Fibroblast of villous mesenchyme (primary cell): ENCODE measurements at places on chromosomes 6 and 20.

- peak; percentile 20 for DNase-seq
Observed at GRCh38 chr20:36720510-36720909, 25.4 kb downstream of the NDRG3 start.

DNA sequence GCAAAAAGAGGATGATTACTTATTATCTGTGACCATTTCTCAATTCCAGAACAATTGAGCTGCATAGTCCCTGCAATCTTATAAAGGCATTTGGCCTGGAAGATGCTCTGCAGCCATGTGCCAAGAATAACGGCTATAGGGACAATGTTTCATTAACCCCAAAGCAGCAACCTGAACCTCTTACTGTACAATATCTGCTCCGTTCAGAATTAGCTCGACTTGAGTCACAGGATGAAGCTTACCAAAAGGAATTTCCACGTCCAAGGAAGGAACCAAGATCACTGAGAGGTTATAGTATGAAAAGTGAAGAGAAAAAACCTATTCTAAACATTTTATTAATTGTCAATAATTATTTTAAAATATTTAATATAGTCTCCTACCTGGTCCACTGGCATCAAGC lies 167.3 kb upstream of the GMDS start:
- DNase-seq: no peak

GRCh38 chr20:40414843-40415615 lies 274.0 kb downstream of the MAFB start:
- DNase-seq: no peak

DNA sequence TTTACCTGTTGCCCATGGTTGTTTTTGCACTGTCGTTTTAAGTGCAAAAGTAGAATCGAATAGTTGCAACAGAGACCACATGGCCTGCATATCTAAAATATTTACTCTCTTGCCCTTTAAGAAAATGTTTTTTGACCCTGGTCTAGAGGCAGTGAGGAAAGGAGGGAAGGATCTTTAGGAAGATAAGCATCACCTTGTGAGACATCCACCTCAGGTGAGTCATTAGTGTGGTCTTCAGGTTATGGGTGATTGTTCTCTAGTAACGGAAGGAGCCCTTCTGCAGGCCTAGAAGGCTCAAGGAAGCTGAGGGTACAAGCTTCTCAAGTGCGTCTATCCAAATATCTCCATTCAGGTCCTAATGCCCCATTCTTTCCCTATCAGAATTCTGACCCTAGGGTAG lies 6.6 kb upstream of the RAB44 start:
- DNase-seq: no peak

- DNase-seq: peak; percentile 47
Observed at GRCh38 chr6:51855310-51856082, 231.9 kb downstream of the PKHD1 start.

GRCh38 chr6:147040121-147040910 lies 163.9 kb upstream of the STXBP5 start:
- DNase-seq: peak; percentile 29

DNA sequence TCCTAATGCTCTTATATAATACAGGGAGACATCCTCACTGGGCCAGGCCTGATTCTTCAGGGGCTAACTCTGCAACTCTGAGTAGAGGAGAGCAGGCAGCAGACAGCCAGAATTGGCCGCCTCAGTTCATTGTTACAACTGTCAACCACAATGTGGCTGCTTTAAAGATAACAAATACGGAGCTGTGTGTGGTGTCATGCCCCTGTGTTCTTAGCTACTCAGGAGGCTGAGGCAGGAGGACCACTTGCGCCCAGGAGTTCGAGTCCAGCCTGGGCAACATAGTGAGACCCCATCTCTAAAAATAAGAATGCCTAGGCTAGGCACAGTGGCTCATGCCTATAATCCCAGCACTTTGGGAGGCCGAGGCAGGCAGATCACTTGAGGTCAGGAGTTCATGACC lies 34.3 kb downstream of the CEP250 start:
- no peak for DNase-seq

DNA sequence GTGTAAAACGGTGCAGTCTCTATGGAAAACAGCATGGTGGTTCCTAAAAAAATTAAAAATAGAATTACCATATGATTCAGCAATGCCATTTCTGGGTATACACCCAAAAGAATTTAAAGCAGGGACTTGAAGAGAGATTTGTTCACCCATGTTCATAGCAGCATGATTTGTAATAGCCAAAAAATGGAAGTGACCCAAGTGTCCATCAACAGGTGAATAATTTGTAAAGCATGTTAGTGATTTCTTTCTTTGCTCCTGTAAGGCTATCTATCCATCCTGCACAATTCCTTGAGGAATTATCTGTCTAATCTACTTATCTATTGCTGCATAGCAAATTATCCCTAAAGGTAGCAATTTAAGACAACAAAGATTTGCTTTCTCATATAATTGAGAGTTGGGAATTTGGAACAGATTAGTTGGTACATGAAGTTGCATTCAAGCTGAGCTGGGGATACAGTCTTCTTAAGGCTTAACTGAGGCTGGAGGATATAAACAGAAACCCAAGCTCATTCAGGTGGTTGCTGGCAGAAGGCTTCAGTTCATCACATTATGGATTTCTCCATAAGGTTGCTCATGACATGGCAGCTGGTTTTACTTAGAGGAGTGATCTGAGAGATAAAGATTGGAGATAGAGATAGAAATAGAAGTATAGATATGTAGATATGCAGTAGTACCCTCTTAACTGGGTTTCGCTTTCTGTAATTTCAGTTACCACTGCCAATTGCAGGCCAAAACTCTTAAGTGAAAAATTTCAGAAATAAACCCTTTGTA lies 62.0 kb downstream of the IL22RA2 start:
- DNase-seq: no peak

DNA sequence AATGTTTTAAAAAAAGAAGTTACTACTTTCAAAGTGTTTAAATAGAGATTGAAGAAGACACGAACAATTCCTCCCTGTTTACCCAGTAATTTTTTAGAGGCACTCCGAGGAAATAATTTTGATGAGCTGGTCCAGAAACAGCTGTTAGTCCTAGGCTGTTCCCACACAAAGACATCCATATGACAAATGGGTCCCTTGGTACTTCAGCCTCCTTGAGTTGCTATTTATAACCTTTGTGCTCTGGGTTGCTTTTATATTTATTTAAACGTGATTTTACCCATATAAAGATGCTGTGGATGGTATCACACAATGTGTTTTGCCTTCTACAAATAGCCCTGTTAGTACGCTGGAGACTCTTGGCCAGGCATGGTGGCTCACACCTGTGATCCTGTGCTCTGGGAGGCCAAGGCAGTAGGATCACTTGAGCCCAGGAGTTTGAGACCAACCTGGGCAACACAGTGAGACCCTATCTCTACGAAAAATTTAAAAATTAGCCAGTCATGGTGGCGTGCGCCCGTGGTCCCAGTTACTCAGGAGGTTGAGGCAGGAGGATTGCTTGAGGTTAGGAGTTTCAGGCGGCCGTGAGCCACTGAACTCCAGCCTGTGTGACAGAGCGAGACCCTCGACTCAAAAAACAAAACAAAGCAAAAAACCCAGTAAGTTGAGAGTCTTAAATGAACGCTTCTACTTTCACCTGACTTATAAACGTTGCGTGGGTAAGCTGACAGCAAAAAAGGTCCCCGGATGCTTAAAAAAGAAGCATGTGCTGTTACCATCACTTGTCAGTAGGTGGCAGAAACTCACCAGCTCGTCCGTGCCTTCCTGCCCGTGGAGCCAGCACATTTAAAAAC lies 56.9 kb upstream of the ARMH2 start:
- DNase-seq: peak; percentile 78

DNA sequence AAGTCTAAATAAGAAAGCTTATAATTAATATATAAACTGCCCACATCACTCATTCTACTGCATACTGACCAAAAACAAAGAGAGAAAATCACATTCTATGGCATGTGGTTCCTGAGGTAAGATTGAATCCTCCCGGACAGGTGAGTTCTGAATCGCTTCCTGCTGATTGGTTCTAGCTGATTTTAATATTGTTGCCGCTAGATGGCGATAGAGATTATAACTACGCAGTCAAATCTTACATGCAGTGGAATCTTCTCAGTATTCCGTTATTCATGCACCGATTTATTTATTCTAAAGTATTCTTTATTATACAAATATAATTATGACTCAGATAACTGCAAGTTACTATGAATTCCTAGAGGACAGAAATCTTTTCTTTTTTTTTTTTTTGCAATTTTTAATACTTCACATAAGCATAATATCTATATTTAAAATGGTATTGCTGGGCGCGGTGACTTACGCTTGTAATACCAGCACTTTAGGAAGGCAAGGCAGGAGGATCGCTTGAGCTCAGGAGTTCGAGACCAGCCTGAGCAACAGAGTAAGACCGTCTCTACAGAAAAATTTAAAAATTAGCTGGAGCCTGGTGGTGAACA lies 24.2 kb upstream of the TMX4 start:
- peak; percentile 70 for DNase-seq

DNA sequence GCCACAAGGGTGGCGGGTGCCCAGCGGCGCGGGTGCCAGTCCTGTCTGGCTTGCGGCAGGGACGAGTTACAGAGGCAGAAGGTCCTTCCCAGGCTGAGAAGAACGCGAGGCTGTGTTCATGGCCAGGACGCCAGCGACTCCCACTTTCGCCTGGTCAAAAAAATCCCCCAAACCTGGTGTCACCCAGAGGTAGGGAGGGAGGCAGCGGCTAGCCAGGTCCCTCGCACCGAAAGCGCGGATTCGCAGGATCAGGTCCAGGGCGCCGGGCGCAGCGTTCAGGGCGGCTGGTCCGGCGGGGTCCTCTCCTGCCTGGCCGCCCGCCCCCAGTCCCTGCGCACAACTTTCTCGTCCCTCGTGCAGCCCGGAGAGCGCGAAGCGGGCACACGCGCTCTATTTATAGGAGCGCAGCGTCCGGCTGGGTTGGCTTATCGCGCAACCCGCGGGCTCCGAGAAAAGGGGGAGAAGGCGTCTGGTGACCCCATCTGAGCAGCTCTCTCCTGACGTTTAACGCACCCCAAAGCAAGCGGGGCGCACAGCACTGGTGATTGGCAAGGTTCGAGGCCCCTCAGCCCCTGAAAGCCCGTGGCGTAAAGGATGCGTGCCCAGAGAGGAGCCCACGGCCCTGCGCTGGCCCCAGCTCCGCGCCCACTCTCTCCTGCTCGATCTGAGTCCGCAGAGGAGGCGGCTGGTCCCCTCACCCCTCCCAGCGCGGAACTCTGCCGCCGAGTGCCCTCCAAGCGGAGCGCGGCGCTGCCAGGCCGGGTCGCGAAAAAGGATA lies 519 bp downstream of the CBLN4 start:
- no peak for DNase-seq

DNA sequence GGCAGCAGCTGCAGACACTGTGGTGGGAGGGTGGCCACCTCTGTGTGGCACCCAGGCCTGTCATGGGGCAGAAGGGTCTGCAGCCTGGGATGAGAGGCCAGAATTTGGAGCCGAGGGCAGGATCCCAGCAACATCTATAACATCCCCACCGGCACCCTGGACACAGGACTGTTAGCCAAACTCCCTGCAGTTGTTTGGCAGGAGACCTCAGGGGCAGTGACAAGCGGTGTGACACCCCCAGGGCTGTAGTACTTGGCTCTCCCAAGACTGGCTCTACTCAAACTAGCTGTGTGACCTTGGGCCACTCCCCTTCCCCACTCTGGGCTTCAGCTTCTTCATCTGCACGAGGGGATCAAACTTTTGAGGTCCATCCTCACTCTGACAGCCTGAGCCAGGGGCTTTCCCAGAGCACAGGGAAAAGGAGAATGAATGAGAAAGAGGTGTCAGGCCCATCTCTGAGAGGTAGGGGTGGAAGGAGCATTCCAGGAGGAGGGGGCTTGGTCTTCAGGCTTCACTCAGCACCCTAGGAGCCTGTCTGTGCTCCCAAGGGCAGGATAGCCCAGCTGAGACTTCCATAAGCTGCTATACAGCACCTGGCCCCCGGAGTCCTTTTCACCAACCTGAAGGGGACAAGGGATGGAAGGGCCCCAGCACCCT lies 64.0 kb downstream of the MDGA1 start:
- DNase-seq: no peak

- no peak for DNase-seq
Observed at GRCh38 chr20:9467995-9468394, 46.4 kb upstream of the LAMP5 start.

DNA sequence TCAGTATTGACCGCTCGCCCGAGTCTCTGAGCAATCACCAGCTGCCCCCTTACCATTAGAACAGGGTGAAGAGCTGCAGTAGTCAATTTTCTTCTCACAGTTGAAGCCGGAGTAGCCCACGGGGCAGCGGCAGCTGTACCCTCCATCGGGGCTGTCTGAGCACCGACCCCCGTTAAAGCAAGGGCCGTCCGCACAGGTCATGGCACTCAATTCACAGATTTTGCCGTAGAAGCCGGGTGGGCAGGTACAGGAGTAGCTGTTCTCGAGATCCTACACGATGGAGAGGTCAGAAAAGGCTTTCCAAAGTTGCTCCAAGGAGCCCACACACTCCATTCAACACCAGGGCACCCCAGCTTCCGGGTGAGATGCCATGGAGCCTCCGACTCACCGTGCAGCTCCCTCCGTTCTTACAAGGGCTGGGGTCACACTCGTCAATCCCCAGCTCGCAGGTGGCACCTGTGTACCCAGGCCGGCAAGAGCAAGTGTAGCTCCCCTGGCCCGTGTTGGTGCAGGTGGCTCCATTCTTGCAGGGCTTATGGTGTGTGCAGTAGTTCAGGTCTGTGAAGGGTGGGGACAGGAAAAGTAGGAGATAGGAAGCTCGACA lies 5.9 kb downstream of the DLL1 start:
- no peak for DNase-seq

DNA sequence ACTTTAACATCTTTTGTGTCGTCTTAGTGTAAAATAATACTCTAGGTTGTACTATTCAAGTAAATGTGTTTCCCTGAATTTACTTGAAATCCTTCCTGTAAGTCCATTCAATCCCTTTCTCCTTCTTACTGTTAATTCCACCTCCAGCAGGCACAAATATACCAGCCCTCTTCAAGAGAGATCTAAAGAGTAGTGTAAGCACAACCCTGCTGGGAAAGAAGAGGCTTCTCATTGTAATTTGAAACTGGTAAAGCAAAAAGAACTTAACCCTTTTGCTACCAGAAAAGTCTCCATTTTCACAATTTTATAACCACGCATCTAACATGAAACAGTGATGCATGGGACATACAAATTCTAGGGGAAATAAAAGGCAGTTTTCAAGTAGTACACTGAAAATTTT lies at the start of gene BMP5:
BMP5 (minus strand) TSS at position 191 of the 400 bp plus-strand sequence. CDS start 725 bp downstream, outside the sequence.
- no peak for DNase-seq

- DNase-seq: no peak
Observed at GRCh38 chr6:10692965-10693538, 1.4 kb downstream of the C6orf52 start.

GRCh38 chr20:63856098-63856511 lies 5.2 kb upstream of the ABHD16B start:
- no peak for DNase-seq
